ENCODE measurements at places on chromosomes 16 and 17. TPM values are rescaled to one million over a fixed set of nuclear protein-coding genes. Genes with fewer than 3 reads are reported as not detected.

DNA sequence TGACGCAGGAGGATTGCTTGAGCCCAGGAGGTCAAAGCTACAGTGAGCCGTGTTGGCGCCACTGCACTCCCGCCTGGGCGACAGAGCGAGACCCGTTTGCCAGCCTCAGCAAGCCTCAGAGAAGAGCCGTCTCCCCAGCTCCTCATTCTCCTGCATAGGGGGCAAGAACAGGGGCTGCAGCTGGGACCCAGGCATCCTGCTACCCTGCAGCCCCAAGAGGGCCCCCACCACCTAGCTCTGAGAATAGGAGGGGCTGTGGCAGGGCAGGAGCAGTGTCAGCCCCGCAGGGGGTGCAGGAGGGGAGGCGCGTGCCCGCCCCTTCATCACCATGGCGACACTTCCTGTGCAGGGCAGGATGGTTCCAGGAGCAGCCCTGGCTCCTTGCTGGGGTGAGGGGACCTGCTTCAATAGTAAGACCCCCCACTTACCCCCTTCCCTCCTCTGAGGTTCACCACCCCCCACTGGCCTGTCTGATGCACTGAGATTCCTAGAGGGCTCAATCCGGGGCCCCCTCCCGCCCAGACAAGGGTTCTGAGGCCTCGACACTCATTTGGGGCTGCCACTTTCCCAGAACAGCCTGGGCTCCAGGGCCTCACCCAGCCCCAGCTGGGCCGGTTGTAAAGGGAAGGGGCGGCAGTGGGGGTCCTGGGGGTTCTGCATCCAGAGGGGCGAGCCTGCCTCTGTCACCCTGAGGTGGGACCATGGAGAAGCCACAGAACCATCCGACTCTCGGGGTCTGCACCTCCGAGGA lies 20.2 kb downstream of the VASN start:
- no peak for DNase-seq

DNA sequence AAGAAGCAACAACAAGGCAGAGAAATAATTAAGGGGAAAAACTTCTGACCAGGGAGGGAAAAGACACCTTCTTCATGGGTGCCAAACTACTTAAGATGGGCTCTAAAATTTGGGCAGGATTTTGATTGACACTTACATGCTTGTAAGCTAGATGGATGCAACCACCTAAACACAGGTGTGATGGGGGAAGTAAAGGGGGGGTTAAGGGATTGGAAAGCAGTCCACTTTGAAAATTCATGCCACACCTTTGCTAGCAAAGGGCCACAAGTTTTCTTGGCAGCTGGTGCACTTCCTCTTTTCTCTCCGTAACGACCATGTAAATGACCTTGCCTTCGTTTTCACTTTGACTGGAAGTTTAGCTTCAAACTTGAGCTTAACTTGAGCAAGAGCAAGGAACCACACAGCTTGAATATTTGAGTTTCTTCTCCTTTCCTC lies 14.3 kb upstream of the PRKAR1A start:
- DNase-seq: no peak

GRCh38 chr17:43907998-43908721 lies 824 bp upstream of the MPP2 start:
- peak; percentile 85 for DNase-seq

- no peak for DNase-seq
Observed at GRCh38 chr17:42459801-42460281, 1.2 kb downstream of the ATP6V0A1 start.

GRCh38 chr16:56649820-56650219 lies 1.9 kb upstream of the MT1B start:
- DNase-seq: no peak

GRCh38 chr17:35073991-35074627 lies 10.6 kb upstream of the RFFL start:
- no peak for DNase-seq

DNA sequence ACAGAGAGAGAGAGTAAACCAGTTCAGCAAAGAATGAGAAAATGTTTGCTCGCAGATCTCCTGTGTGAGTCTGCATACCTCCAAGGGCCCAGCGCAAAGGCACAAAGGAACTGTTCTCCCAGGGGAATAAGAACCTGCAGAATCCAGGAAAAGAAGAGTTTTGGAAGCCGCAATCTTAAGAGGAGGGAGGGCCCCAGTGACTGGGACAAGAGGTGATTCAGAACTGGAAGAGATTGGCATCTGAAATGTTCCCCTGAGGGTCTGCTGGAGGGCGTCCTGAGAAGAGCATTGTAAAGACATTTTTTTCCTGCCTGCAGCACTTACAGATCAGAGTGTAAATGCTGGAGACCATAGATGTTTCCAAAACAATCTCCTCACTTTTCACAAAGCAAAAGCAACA lies 6.1 kb downstream of the ATMIN start:
- DNase-seq: no peak

GRCh38 chr16:8850279-8850885 lies 18.4 kb downstream of the CARHSP1 start:
- DNase-seq: no peak

DNA sequence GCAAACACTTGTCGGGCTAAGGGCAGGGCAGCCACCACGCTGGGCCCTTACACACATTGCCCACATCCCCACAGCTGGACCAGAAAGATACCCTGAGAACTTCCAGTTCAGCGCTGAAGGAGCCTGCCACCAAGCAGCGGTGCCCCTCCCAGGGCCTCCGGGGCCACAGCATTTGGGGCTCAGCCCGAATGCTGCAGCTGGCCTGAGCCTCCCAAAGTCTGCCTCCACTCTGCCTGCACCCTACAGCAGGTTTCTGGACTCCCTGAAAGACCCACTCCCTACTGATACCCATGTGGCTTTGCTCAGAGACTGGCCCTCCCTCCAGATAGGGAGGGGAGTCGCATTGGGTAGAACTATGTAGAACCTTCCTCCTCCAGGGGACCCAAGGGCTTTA lies 1.5 kb downstream of the MCRIP1 start:
- no peak for DNase-seq

The UNC13D gene
- 1.1 TPM for total RNA-seq

The IKZF3 gene
- total RNA-seq: 0.16 TPM

The COX11 gene
- total RNA-seq: 60.5 TPM

The CLEC3A gene
- total RNA-seq: not detected

The ZSCAN10 gene
- not detected for total RNA-seq

The KRT39 gene
- not detected for total RNA-seq

The NAA60 gene
- 12.2 TPM for total RNA-seq

The TMEM101 gene
- total RNA-seq: 36.3 TPM

The GSDMA gene
- not detected for total RNA-seq

The RASD1 gene
- total RNA-seq: 9.2 TPM

Data from occipital lobe (tissue), 3 donors.